Activated T-helper 1 cell treated with anti-CD3 and anti-CD28 coated beads, Interleukin-12 subunit alpha, Interleukin-12 subunit beta, Interleukin-2, Interleukin-4 antibody, amounts not matched to agents 30 ng/mL and 10 ng/mL and 1 ng/mL, durations not matched to agents 14 hours and 24 hours and 36 hours (primary cell): ENCODE measurements at places on chromosomes 11 and 22. TPM values are rescaled to one million over a fixed set of nuclear protein-coding genes. Genes with fewer than 3 reads are reported as not detected.
A peak's percentile ranks its signal among the peaks of the same experiment; 100 is the strongest.

The PANX3 gene
- not detected in 2 replicates for total RNA-seq

DNA sequence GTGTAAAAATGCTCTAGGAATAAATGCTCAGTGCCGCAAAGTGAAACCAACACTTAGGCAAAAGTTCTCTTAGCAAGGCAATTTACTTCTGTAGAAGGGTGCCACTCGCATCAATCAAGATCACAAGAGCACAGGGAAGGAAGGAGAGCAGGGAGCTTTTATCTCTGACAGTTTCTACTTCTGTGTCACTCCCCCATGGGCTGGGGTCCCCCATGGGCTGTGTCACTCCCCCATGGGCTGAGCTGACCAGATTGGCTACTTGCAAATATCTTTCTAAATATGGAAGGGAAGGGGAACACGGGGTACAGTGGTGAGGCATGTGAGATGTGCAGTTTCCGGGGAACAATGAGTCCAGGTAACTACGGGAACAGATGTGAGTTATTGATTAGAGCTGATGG is 397 bp downstream of the OR52N2 start:
- DNase-seq = no peak

DNA sequence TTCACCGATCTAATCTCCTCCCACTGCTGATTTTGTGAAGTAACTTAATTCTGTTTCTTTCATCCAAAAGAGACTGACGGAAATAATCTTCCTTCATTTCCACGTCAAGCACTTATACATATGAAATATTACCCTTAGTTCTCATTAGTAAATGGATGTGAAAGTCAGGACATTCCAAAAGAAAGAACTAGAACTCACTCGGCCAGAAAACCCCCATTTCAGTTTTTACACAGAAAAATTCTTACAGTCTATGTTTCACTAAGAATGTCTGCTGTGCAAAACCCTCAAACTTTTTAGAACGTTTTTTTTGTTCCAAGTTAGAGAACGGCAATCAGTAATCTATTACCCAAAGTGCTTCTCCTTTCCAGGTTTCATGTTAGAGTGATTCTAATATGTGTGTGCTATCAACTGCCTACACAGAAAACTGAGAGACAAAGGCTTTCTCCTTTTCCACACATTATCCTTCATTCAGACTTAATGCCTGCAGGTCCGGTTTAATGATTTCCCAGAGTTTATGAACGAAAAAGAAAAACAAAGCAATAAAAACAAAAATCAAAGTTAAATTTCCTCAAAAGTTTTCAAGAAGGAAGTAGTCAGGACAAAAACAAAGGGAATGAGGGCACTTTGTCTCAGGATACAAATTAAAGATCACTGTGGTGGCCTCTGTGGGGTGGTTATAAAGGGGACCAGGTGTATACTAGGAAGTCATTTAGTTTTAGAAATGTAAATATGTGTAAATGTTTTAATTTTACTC is 11.3 kb upstream of the SESN3 start:
- DNase-seq = no peak

GRCh38 chr11:26806219-26806618 is 84.4 kb upstream of the SLC5A12 start:
- DNase-seq = no peak

The CCDC73 gene
- total RNA-seq = 0.05 TPM in 1 of 2 replicates, not detected in the other

The SYCE3 gene
- total RNA-seq = 0.83 TPM in 1 of 2 replicates, not detected in the other

The TTC36 gene
- total RNA-seq = 0.59 and 0.91 TPM in 2 replicates

DNA sequence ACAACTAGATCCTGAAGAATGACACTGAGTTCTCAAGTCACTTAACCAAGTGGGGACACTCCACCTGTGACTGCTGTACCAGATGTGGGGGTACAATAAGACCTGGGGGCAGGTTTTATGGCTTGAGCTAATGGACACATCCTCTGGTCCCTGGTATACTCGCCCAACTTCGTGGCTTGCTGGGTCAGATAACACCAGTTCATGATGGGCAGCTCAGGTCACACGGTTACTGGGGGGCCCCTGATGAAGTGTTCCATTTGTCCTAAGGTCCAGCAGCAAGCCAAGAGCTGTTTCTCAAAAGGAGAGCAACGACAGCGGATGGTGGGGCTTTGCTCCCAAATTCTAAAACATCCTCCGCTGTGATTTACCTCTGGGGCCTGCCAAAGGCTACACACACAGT is 1368.4 kb downstream of the BRD1 start:
- no peak for DNase-seq

DNA sequence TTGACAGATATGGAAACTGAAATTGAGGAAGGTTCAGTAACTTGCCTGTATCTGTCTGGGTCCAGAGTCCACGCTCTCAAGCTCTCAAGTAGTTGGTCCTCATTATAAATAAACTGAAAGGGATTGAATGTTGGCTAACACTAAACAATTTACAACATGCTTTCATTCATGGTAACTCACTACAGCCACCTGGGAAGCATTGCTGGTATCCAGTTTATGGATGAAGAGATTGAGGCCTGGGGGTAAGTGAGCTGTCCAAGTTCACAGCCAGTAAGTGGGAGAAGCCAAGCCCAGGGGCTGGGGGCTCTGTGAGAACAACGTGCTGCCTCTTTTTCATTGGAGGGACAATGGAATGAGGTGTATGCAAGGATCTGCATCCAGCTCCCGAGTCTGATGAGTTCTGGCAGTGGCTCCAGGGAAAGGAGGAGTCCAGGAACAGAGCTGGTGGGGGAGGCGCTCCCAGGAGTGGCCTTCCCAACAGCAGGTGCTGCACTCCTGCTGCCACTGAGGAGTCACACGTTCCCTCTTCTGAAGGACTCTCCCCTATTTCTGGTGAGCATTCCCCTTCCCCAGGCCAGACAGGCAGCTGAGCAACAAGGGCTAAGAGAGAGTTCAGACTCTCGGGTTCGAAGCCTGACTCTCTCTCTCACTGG is 175.8 kb downstream of the CSNK2A3 start:
- no peak for DNase-seq

The OR8D1 gene
- total RNA-seq = not detected in 2 replicates

- DNase-seq = no peak
These were observed 40.1 kb downstream of the ZBTB16 start for GRCh38 chr11:114099392-114100178.

DNA sequence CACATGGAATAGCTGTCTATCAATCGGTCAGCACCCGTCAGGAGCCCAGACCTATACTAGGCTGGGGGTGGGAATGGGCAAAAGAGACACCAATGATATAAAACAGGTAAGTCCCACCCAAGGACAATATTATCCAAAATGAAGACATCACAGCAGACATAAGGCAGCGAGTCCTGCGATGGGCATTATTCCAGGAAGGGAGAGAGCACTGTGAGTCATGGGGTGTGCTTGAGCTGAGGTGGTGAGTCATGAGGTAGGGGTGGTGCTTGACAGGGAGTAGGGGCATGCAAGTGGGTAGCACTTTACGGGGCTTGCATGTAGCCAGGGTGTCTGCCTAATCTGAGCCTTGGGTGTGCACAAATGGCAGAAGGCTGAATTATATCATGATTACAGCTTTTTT is 605.0 kb upstream of the CADM1 start:
- DNase-seq = no peak

The KCNJ11 gene
- 1.4 and 1.6 TPM in 2 replicates for total RNA-seq

GRCh38 chr11:2122907-2123627 is 16.1 kb downstream of the IGF2 start:
- no peak for DNase-seq

The MIOX gene
- 0.29 TPM in 1 of 2 replicates, not detected in the other for total RNA-seq

The USP2 gene
- 0.22 and 0.36 TPM in 2 replicates for total RNA-seq

DNA sequence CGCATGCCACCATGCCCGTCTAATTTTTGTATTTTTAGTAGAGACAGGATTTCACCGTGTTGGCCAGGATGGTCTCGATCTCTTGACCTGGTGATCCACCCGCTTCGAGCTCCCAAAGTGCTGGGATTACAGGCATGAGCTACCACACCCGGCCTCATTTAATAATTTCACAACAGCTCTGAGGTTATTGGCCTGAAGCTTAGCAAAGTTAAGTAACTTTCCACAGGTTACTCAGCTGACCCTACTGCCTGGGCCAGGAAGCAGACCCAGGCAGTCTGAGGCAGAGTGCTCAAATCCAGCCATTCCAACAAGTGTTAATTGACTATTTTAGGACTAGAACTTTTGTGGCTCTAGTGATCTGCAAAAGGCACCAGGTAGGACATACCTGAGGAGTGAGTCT is 52.2 kb upstream of the L3MBTL2 start:
- DNase-seq = no peak

The DGKZ gene
- 101 TPM in 2 replicates for total RNA-seq

DNA sequence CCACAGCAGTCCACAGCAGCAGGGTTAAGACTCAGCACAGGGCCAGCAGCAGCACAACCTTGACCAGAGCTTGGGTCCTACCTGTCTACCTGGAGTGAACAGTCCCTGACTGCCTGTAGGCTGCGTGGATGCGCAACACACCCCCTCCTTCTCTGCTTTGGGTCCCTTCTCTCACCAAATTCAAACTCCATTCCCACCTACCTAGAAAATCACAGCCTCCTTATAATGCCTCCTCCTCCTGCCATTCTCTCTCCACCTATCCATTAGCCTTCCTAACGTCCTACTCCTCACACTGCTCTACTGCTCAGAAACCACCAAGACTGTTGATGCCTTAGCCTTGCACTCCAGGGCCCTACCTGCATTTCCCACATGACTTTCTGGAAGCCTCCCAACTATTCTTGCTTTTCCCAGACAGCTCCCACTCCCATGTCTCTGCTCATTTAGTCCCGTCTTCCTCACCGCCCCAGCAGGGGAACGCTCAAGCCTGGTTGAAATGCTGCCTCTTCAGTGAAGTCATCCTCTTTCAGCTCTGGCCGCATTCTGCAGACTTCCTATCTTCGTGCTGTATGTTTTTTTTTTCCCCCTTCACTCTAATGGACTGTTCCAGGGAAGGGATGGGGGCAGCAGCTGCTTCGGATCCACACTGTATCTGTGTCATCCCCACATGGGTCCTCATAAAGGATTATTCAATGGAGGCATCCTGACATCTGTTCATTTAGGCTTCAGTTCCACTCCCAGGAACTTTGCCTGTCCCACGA is 3.3 kb downstream of the IL18BP start:
- DNase-seq = no peak

GRCh38 chr22:41215409-41215808 is 10.3 kb downstream of the L3MBTL2 start:
- no peak for DNase-seq

The MCAM gene
- 6.0 and 6.6 TPM in 2 replicates for total RNA-seq

- DNase-seq = no peak
These were observed 50.3 kb downstream of the TRIOBP start for GRCh38 chr22:37747080-37747714.

The TMEM45B gene
- total RNA-seq = 0.24 and 0.26 TPM in 2 replicates

DNA sequence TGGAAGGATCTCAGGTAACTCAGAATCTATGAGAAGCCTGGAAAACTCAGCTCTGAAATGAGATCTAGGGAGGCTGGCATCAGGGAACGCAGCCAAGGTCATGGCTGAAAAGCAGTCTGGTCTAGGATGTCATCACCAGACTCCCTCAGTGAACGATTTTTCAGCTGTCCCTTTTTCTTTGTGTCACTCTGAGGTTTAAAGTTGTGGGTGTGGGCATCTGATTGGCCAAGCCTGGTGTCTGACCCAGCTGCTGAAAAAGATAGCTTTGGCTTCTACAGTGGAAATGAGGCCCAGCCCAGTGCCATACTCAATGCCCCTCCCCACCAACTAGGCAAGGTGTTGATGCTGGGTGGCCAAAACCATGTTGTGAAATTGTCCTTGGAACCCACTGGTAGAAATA is 14.5 kb downstream of the RPS3 start:
- no peak for DNase-seq

- no peak for DNase-seq
These were observed 36.0 kb downstream of the IRAG1 start for GRCh38 chr11:10657308-10658271.

- no peak for DNase-seq
These were observed 13.9 kb upstream of the BAIAP2L2 start for GRCh38 chr22:38124236-38124974.

- peak; percentile 60 for DNase-seq
These were observed at the start of gene PTPMT1 for GRCh38 chr11:47565340-47566148. Gene PTPMT1, plus strand, starts transcription at chr11:47565599. Its CDS starts 24 bp downstream, at chr11:47565623.

- DNase-seq = no peak
These were observed 117.4 kb downstream of the DBX1 start for GRCh38 chr11:20042811-20043341.

The NADSYN1 gene
- 91.6 and 96.3 TPM in 2 replicates for total RNA-seq

GRCh38 chr11:17813391-17814059 is 78.9 kb downstream of the KCNC1 start:
- no peak for DNase-seq

GRCh38 chr11:10606536-10607208 is 38.2 kb upstream of the LYVE1 start:
- DNase-seq = no peak

DNA sequence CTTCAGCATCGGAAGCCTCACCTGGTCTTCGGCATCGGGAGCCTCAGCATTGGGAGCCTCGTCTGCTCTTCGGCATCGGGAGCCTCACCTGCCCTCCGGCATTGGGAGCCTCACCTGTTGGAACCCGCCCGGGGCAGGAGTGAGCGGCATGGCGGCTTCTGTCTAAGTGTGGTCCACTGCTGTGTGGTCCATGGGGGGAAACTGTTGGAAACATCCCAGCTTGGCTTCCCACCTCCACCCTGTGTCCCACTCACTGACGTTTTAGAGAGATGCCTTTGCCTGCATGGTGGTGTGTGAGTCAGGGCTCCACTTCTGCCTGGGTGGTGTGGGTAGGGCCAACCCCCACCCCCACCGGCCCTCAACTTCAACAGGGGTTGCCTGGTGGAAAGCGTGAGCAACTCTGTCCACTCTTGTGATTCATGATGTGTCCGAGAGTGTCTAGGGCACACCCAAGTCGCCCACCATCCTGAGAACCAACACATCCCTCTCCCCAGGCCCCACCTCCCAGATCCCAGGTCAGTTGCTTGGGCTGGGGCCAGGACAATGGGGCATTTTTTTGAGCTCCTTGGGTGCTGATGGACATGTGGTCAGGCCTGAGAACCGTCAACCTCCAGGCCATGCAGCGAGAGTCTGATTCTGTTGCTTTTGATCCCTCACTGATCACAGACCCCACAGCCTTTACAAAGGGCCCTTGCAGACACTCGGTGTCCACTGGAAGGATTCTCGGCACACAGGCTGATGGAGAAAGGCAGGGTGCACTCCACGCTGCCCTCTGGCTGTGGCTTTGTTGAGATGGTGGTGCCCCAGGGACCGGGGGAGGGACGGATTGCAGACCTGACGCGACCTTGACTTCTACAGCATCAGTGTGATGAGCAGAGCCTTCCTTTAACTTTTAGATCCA is 406.7 kb downstream of the TBC1D22A start:
- DNase-seq = no peak

The CHADL gene
- 0.36 and 0.66 TPM in 2 replicates for total RNA-seq

GRCh38 chr11:128627666-128628324 is 40.4 kb upstream of the ETS1 start:
- no peak for DNase-seq

GRCh38 chr11:95498722-95499425 is 267.9 kb upstream of the SESN3 start:
- DNase-seq = no peak

- DNase-seq = no peak
These were observed 29.5 kb downstream of the TREH start for GRCh38 chr11:118649941-118650340.

The ART5 gene
- total RNA-seq = not detected in 2 replicates

The TMEM191C gene
- 0.59 and 0.67 TPM in 2 replicates for total RNA-seq

The RASD2 gene
- not detected in 2 replicates for total RNA-seq

DNA sequence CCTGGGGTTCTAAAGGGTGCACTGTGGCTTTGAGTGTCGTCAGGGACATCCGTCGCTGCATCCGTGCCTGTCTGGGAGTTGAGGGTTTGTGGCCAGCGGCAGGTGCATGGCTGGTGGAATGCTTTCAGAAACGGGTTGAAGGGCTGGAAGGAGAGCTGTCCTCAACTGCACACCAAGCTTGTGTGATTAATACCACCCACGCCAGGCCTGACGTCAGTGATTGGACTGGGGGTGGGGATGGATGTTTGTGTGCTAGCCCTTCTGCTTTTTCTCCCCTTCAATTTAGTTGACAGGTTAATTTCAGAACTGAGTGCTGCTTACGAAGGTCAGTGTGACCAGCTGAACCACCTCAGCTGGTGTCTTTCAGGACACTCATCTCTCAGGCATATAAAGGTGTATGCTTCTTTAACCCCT is 3.2 kb upstream of the GAB2 start:
- no peak for DNase-seq
